Stimulated activated CD8-positive, alpha-beta memory T cell treated with anti-CD3 and anti-CD28 coated beads, Interleukin-4, amount 100 ng/mL, for 1 hour (primary cell): ENCODE measurements at places on chromosomes 4 and X.

GRCh38 chrX:7828594-7828993 is 14.4 kb upstream of the VCX start:
- DNase-seq: no peak

DNA sequence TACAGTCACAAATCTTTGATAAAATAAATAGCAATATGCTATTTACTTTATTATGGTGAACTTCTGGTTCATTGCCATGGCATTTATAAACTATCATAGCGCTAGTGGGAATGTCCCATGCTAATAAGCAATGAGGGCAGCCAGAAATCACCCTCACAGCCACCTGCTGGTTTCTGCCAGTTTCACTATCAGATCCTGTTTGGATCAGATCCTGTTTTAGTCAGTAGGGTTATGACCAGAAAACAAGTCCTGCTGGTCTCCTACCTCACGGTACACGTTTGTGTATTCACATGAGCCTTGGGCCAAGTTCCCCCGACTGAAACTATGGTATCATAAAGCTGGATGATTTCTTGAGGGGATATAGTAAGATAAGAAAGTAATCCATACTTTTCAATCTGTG is 17.7 kb downstream of the FOXR2 start:
- no peak for DNase-seq

- no peak for DNase-seq
Observed at GRCh38 chrX:65241059-65241721, 264.9 kb upstream of the ZC4H2 start.

GRCh38 chr4:20394512-20394911 is 142.8 kb downstream of the SLIT2 start:
- DNase-seq: no peak

DNA sequence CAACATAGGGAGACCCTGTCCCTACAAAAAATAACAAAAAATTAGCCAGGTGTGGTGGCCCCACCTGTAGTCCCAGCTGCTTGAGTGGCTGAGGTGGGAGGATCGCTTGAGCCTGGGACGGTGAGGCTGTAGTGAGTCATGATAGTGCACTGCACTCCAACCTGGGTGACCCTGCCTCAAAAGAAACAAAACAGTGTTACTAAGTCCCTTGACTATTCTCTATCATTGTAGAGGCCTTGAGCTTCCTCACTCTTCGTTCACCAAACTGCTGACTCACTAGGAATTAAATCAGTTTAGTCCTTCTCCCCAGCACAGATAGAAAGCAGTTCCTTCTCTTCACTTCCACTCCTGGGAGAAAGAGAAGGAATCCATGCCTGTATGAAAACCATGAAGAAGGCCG is 14.5 kb downstream of the CDS1 start:
- no peak for DNase-seq

- DNase-seq: no peak
Observed at GRCh38 chrX:57137501-57137900, 304 bp upstream of the SPIN2A start.

- no peak for DNase-seq
Observed at GRCh38 chr4:113397114-113397701, 347.8 kb downstream of the ANK2 start.

GRCh38 chrX:40109288-40110008 is 11.7 kb upstream of the BCOR start:
- no peak for DNase-seq

DNA sequence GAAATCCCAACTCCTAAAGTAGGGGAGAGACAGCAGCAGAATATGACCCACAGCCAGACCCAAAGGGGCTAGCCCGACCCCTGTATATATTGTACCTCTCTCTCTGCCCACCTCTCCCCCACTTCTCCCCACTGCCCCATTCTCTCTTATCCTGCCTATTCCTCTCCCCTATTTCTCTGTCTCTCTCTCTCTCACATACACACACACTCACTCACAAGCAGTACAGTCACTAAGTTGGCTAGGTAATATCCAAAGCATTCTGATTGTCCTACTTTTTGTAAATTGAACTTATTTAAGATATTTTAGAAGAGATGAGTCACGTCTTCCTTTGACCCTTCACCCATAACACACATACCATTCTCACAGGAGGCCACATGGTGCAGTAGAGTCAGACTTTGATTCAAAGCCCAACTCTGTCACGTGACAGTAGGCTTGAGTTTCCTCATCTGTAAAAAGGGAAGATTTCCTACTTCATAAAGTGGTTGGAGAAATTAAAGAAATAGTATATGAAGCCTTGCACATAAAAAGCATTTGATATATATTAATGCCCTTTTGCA is 29.5 kb downstream of the SRPX2 start:
- DNase-seq: no peak

- DNase-seq: no peak
Observed at GRCh38 chr4:15451181-15451865, 18.4 kb upstream of the CC2D2A start.

DNA sequence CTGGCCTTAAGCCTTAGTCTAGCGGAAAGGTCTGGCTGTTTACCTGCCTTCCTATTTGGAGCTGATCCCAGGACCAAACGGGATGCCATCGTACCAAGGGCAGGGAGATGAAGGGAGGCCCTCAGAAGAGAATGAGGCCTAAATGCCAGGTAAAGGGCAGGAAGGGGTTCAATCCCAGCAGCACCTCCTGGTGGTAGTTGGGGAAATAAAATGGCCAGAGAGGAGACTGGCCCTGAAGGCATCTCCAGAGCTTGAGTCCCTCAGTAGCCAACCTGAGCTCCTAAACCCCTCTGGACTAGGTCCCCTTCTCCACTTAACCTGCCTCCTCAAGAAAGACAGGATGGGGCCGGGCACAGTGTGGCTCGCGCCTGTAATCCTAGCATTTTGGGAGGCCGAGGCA is 53.7 kb downstream of the KDM5C start:
- DNase-seq: no peak

GRCh38 chr4:2537011-2537830 is 774 bp downstream of the FAM193A start:
- peak; percentile 9 for DNase-seq

DNA sequence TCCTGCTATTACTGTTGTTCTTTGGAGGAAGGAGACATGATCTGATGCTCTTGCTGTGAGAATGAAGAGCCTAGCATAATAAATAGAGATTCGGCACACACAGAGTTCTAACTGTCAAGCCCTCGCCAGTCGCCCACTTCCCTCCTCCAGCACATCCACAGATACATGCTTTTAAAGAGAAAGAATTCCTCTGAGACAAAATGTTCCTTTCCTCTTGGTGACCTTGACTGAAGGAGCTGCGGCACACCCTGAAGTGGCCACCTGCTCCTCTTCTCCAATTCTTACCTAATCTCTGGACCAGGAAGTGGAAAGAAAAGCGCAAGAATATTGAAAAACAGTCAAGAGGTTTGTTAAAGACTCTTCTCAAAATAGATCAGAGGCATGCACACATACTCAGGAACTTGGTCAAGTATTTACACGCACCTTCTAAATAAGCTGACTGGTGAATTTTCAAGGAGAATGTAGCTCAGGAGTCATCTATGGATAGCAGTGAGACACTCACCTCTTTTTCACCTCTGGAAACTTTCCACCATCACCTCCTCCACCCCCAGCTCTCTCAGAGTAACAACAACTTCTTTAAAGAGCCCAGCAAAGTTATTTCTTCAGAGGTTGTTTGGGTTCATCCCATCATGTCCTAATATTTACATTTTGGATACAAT is 95.4 kb downstream of the PARM1 start:
- no peak for DNase-seq

- DNase-seq: no peak
Observed at GRCh38 chrX:17584248-17584681, 153.0 kb upstream of the SCML1 start.

GRCh38 chr4:157706155-157706554 is 466.7 kb downstream of the GASK1B start:
- DNase-seq: no peak

DNA sequence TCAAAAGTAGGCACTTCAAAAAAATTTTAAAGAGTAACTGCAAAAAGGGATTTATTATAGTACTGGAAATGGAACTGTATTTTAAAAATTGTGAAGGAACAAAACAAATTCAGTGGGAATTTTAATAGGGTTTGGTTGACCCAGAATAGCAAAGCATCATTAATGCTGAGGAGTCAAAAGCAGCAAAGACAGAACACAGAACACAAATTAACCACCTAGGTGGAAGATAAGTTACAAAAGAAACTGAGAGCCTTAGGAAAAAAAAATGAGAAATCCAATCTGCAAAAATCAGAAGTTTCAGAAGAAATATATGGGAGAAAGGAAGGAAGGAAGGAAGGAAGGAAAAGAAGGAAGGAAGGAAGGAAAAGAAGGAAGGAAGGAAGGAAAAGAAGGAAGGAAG is 49.2 kb upstream of the NAF1 start:
- no peak for DNase-seq

DNA sequence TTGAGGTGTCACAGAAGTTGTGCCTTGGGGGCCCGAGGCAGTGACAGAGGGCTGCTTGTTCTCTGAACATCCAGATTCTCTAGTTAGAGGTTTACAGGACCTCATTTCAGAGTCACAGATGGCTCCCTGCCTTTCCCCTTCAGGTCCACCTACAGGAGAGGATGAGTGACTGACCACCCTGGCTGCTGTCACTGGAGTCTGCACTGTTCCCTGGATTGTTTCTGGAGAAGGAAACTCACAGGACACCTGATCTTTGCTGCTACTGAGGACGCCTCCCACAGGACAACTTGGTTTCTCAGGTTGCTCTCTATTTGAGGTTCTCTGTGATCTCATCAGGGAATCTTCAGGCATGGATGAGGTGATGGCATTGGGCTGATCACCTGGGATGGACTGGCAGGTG is 58.3 kb downstream of the GPRIN3 start:
- DNase-seq: no peak

- DNase-seq: no peak
Observed at GRCh38 chr4:52915730-52916300, 53.7 kb downstream of the RASL11B start.

- no peak for DNase-seq
Observed at GRCh38 chr4:11931266-11931820, 502.6 kb upstream of the HS3ST1 start.

GRCh38 chr4:59540311-59540710 is 1659.8 kb upstream of the ADGRL3 start:
- DNase-seq: no peak

DNA sequence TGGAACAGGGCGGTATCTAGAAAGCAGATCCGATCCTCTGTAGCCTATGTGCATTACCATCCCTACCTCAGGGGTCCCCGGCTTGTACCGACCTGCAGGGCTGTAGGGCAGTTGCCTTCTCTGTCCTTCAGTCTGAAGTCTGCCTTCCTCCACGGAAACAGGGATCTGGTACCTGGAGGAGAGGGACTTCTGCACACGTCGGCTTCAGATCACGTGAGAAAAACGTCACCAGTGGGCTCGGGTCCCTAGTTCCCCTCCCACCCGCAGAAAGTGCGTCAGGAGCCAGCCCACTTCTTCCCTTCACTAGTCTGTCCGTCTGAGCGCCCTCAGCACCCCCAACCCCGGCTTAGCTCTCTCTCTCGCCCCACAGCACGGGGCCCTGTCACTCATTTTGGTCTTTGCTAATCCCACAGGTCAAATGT is at the start of gene TCEAL5:
Gene TCEAL5, minus strand, starts transcription at position 170 of the 422 bp plus-strand sequence. CDS start 2,187 bp downstream, outside the sequence.
- no peak for DNase-seq

- no peak for DNase-seq
Observed at GRCh38 chrX:19743386-19743785, 144.0 kb downstream of the SH3KBP1 start.

- no peak for DNase-seq
Observed at GRCh38 chr4:110754716-110755115, 131.8 kb upstream of the PITX2 start.

DNA sequence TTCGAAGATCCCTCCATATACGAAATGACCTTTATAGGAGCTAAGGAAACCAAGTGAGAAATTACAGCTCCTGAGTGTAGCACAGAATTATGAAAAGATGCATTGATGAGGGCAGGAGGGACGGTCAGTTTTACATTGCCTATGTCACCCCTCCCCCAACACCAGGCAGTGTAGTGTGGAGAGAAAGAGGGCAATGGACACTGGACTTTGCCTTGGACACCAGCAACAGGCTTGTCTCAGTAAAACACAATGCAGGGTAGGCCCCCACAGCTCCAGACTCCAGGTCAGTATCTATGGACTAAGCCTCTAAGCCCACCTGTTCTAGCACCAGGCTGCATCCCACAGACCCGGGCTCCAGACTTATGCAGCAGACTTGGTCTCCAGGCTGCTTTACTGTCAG is 16.5 kb downstream of the APOOL start:
- no peak for DNase-seq
